ENCODE measurements at places on chromosomes 1 and 21.

- DNase-seq = no peak
Measured at GRCh38 chr21:14528815-14529214, 17.3 kb downstream of the SAMSN1 start.

DNA sequence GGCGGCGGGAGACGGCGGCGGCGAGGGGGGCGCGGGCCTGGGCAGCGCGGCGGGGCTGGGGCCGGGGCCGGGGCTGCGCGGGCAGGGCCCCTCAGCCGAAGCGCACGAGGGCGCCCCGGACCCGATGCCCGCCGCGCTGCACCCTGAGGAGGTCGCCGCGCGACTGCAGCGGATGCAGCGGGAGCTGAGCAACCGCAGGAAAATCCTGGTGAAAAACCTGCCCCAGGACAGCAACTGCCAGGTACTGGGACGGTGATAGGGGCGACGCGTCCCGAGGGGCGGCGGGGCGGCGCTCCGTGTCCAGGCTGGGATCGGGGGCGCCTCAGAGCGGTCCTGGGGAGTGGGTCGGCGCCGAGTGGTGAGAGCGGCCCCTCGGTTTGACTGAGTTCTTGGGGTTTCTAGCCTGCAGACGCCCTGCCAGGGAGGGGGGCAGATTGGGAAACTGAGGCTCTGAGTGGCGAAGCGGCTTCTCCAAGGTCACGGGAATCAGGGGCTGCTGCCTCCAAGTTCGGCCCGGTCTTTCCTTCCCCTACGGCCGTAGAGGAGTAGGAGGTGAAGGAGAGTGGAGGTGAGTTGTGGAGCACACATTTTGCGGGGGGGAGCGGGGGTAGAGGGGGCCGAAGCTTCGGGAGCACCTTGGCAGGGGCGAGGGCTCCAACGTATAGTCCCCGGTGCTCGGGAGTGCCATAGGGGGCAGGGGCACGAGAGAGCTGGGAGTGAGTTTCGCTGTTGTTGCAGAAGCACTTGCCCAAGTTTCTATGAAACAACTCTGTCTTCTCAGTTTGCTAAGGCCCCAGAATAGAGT is 508 bp downstream of the RAVER2 start:
- DNase-seq = no peak

DNA sequence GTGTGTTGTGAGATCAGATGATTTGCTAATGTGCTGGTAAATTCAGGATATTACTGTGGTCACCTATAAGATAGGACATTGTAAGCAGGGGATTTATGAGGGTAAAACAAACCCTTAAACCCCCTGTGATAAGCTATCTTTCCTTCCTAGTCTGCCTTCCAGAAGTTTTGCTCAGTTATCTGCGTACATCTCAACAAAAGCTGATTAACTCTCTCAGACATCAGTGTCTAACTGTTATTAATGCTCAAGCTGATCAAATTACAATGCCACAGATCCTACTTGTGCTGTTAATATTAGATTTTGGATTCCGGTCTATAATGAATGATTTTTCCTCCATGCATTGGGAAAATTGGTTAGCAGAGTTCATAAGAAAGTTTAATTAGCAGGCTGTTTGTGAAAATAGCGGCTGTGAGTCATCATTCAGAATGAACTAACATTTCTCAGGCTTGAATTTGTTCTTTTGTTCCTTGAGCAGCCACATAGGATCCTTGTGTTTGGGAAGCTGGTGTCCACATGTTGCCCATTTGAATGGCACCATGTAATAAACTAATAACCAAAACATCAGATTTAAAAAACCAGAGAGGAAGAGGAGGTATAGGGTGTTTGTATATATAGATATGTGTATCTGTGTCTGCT is 48.7 kb downstream of the ELAVL4 start:
- DNase-seq = no peak

- no peak for DNase-seq
Measured at GRCh38 chr1:98989556-98989907, 15.1 kb downstream of the PLPPR5 start.

DNA sequence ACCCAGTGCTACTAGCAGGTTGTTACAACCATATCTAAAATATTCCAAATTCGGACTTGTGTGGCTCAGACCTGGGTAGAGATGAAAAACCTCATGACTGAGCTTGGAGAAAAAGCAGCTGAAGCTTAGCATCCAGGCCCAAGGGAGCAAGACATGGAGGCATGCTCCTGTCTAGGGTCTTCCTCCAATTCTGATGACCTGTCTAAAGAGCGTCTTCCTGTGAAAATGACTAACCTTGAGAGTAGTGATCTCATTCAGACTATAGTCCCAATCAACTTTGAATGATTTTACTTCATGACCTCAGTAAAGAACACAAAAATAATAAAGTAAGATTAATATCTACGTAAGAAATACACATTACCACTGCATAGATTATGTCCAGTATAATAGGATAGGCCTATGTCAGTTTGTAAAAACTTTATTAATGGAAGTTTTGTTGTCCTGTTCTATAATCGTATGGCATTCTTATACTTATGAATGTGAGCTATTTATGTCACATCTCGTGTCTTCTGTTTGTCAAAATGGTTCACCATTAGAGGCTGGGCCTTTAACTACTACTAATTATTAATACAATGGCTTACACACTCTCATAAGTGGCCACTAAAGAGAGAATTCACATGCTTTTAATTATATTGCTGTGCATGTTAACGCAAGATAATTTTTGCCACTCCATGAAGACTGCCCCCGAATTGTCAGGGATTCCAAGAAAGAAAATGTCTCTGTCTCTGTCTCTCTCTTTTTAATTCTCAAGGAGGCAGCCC is 201.3 kb downstream of the NCAM2 start:
- DNase-seq = no peak

DNA sequence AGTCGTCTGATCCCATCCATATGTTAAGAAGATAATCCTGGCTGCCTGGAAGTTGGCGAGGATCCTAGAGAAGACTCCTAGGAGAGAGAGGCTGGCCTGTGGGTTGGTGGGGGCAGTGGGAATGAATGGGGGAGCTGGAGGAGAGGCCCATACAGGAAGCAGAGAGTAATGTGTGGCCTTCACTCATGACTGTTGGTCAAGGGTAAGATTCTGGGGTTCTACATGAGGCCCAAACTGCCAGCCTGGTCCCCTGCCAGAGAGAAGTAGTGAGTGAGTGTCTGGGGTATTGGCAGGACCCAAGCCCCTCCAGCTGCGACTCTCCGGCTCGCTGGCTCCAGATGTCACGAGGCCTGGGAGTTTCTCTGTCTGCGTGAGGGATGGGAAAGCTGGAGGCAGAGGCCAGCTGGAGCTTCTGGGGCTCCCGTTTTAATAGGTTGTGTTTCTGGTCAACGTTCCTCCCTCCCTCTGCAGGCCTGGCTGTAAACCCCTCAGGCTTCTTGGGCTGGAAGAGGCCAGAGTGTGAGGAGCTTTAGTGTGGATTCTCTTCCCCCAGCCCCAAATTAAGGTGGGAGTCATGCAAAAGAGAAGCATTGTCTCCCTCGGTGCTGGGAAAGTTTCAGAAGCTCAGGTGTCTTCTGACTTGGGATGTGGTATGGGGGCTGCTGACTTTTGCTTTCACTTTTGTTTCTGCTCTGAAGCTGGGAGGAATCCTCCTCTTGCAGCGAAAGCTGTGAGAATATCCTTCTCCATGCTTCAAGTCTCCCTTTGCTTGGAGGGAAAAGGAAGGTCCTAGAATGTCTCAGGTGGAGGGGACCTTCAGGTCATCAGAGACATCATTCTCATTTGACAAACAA is 2.6 kb downstream of the TMEM51 start:
- DNase-seq = no peak

GRCh38 chr1:70487910-70488665 is 77.0 kb downstream of the CTH start:
- DNase-seq = peak; percentile 1

DNA sequence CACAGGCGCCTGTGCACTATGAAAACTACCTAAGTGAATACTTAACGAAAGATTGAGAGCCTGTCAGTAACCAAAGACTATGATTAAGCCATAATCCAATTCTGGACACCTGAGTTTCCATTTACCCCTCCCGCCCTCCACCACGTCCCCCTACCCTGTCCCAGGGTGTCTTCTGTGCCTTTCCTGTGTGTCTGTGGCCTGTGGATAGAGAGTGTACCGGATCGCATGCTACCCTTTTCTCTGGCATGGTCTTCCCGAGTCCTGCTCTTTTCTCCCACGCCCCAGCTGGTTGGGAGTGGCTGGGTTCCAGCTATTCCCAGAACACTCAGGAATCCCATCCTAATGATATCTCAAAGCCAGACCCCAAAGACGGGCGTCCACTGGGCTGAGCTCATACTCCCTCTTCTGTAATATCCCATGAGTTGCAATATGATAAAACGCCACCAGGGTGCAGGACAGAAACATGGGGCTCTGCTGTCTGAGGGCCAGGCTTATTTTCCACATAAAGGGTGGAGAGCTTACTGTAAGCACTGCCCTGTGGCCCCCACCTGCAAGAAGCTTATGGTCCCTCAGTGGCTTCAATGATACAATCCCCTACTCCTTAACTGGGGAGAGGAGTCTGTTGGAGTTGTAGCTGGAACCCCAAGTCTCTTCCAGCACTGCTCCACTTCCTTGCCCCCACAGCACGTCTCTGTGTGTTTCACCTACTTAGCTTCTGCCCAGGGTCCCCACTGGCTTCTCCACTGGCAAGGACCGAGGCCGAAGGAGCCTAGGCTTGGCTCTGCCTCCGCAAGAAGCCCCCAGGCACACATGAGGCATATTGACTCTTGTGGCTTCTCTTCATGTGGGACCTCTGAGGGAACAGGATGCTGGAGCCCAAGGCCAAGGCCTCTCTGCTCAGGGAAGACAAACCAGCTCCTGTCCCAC is 17.6 kb upstream of the ALX3 start:
- DNase-seq = peak; percentile 54

DNA sequence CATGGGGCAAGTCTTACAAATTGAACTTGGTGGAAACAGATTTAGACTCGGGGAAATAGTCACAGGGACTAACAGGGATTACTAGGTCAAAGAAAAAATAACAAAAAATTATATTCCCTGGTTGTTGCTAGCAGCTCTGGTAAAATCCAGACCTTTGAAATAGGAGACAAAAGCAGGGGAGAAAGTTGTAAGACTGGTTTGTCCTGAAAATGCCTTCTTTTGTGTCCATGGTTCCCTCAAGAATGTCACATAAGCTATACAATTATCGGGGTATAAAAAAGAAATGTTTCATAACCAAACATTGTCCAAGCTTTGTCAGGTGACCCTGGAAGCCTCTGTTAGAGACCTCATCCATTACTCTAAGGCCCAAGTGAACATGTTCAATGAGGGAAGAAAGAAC is 33.1 kb downstream of the KIAA0319L start:
- peak; percentile 61 for DNase-seq

DNA sequence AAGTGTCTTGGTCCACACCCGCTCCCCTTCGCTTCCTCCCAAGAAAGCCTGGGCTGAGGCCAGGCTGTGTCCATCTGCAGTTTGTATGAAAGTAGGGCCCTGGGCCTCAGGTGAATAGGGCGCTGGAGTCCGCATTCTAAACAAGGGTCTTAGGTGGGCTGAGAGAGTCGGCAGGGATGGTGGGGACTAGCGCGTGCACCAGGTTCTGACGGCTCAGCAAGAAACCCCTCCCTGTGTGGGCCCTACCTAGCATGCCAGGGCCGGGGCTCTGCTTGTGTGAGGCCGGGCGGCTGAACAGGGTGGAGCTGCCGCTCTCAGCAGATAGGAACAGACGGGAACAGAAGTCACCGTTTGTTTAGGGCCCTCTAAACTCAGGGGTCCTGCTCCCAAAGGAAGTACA is 1.7 kb downstream of the ACTRT2 start:
- no peak for DNase-seq

- no peak for DNase-seq
Measured at GRCh38 chr1:205179842-205180241, 31.7 kb downstream of the DSTYK start.

DNA sequence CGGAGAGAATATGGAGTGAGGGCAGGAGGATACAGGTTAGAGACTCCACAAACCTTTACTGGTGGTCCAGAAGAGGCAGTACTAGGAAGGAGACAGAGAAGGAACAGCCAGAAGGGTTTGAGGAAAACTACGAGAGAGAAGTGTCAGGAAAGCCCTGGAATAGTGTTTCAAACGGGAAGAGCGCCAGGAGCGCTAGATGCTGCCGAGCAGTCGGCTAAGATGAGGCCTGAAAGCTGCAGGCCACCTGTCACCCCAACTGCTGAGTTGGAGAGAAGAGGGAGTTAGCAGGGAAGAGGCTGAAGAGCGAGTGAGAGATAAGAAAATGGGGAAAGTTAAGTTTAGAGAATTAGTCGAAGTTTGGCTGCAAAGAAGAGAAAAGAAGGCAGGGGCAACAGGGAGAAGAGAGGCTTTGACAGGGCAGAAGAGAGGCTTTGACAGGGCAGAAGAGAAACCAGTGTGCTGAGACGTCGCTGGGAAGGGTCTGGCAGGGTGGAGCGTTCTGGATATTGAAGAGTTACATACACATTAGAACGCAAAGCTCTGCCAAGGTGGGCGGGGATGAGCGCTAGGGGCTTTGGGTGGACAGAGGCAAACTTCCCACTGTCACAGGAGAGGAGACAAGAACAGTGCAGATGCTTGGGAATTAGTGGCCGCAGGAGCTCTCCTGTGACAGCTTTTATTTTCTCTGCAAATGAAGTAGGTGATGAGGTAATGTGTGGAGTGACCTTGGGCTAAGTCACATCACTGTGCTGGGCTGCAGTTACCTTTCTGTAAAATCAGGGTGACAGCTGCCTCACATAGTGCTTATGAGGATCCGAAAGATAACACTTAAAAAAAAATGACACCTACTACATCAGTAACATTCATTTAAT is 31.2 kb downstream of the PCSK9 start:
- no peak for DNase-seq

DNA sequence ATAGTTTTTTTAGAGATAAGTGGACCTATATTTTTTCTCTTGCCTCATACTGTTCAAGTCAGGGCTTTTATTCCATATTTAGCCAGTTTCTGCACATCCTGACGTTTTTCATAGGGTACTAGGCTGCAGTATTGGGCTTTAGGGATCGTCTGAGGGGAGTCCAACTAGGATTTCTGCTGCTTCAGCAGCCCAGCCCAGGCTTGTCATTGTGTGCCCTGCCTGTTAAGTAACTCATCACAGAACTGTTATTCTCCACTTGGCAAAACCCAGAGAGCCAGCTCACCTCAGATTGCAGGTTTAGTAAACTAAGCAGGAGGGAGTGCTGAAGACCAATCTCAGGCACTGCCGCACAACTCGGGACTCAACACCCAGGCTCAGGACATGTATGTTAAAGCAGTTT is 2.8 kb downstream of the GALNT2 start:
- DNase-seq = no peak

DNA sequence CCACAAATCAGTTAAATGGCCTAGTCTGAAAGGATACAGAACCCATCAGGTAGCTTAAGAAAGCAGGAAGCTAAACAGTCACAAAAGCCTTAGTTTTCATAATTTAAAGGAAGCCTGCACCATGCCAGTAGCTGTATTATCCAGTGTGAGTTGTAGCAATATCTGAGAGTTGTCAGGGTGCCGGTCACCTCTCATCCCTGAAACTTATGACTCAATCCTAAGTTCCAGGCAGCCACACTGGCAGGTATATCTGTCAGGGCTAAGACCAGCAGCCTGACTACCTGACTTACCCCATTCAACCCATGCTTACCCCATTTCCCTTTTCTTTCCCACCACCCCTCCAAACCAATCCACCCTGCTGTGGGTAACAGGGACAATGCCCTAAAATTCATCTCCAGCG is 37.8 kb upstream of the LPAR3 start:
- DNase-seq = no peak

DNA sequence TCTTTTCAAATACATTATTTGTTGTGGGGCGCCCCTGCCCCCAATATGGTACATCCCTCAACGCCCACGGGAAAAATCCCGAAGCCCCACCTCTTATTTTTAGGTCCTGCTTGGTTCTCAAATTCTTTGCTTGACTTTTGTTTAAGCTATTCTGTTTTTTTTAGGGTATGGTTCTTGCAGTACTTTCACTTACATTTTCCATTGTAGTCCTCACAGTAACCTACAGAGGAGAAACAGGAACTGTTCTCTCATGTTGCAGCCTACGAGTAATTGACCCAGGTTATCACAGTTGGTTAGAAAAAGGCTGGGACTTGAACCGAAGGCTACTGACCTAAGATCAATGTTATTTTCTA is 697 bp upstream of the C21orf91 start:
- peak; percentile 59 for DNase-seq
